ENCODE measurements at places on chromosomes 11 and 22.

DNA sequence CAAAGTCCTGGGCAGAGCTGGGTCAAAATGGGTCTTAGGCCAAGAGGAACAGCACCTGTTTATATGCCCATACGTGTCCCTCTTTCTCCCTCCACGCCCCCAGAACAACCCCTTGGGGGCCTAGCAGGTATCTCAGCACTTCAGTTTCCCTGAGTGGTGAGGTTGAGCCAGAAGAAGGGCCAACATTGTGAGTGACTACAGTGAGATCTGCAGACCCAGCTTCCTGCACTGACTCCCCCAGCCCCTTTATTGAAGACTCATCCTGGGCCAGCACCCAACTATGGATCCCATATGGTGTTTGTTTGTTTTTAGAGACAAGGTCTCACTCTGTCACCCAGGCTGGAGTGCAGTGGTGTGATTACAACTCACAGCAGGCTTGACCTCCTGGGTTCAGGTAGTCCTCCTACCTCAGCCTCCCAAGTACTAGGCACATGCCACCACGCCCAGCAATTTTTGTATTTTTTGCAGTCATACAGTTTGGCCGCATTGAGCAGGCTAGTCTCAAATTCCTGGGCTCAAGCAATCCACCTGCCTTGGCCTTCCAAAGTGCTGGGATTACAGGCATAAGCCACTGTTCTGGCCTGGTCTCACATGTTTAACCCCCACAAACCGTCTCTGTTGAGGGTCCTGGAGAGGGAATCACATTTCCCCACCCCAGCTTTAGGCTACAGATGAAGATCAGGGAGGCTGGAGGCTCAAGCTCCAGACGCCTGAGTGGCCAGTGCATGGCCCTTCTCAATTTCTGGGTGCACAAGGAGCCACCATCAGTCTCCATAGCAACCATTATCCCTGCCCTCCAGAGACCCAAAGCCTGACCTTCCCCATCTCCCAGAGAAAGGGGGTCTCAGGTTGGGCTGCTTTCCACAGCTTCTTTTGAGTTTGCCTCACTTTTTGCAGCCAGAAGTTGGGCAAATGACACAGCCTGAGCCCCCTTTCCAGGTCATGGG is 1.7 kb upstream of the LARGE2 start:
- no peak for DNase-seq

DNA sequence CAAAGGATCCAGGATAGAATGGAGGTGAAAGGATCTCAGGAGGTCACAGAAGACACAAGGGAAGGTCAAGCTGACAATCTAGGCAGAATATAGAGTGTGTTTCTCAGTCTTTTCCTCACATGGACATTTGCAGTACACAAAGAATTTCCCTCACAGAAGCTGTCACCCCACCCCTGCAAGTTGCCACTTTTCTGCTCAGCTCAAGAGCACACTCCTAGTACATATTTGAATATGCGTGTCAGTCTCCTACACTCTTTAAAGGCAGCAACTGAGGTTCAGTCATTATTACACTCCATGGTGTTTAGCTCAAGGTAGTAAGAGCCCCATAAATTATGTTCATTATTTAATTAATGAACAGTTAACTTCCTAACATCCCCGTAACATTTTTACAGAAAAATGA is 59.1 kb downstream of the ETS1 start:
- DNase-seq = no peak

DNA sequence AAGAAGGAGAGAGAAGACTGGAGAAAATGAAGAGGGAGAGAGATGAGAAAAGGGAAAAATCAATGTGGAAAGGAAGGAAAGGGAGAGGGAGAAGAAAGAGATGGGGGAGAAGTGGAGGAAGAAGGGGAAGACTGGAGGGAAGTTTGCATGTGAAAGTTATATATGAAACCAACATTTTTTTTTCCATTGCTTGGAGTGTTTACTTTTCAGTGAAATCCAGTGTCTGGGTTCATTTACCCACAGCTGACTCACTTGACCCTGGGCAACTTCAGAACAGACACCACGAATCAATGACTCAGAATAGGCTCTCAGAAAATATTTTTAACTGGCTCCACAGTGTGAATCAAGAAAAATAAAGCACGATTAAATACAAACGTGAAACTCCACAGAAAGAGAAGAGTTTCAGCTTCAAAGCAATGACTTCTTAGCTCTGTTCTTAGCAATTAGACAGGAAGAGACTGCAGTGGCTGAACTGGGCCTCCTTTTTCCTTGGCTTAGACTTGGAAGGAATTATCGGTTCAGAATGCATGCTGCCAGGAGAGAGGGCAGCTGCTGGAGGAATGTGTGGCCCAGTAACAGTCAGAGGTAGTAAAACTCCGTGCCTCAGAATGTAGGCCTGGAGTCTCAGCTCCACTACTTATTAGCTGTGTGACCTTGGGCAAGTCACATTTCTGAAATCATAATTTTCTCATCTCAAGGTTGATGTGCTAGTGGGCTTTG is 237.5 kb downstream of the MIAT start:
- DNase-seq = no peak

DNA sequence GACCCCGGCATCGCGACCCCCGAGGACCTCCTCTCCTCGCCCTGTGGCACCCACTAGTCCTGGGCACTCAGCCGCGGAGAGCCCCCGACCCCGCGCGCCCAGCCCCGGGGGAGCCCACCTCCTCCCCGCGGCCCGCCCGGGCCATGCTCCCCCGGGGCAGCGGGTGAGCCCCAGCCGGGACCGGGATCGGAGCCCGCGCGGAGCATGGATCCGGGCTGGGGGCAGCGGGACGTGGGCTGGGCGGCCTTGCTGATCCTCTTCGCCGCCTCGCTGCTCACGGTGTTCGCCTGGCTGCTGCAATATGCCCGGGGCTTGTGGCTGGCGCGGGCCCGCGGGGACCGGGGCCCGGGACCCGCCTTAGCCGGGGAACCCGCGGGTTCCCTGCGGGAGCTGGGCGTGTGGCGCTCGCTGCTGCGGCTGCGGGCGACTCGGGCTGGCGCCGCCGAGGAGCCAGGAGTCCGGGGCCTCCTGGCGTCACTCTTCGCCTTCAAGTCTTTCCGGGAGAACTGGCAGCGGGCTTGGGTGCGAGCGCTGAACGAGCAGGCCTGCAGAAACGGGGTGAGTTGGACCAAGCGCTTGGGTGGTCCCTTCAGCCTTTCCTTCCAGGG is 498 bp downstream of the C2CD2L start:
- no peak for DNase-seq

GRCh38 chr11:12329797-12330196 is 47.6 kb upstream of the PARVA start:
- DNase-seq = no peak

GRCh38 chr11:46393759-46394158 is 2.2 kb upstream of the CHRM4 start:
- no peak for DNase-seq

GRCh38 chr11:9765320-9766101 is 101.6 kb downstream of the SWAP70 start:
- no peak for DNase-seq

DNA sequence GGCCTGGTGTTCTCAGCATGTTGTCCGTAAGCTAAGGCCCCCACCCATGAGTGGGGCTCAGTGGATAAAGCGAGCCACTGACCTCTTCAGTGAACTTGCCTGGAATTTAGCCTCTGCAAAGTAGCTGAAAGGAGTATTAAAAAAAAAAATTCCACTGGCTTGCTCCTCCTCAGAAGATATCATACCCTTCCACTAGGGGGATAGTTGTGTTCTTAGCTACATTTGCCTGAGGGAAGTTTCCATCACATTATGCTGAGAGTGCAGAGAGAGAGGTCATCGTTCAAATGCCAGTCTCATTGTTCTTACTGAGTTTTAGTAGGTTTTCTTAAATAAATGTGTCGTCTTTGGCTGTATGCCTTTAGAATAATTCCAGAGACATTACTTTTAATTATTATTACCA is 879.7 kb downstream of the JRKL start:
- no peak for DNase-seq

- no peak for DNase-seq
Measured at GRCh38 chr11:73306069-73306841, 1.8 kb upstream of the ARHGEF17 start.

GRCh38 chr11:47987310-47987709 is 7.0 kb downstream of the PTPRJ start:
- DNase-seq = no peak

DNA sequence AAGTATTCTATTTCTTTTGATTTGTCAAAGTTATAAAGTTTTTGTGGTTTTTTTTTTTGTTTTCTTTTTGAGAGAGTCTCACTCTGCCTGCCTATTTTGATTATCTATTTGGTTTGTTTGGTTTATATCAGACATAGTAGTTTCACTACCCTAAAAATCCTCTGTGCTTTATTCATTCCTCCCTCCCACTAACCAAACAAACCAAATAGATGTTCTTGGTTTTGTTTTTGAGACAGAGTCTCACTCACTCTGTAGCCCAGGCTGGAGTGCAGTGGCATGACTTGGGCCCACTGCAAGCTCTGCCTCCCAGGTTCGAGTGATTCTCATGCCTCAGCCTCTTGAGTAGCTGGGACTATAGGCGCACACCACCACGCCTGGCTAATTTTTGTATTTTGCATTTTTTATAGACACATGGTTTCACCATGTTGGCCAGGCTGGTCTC is 67.9 kb downstream of the ENTHD1 start:
- no peak for DNase-seq

DNA sequence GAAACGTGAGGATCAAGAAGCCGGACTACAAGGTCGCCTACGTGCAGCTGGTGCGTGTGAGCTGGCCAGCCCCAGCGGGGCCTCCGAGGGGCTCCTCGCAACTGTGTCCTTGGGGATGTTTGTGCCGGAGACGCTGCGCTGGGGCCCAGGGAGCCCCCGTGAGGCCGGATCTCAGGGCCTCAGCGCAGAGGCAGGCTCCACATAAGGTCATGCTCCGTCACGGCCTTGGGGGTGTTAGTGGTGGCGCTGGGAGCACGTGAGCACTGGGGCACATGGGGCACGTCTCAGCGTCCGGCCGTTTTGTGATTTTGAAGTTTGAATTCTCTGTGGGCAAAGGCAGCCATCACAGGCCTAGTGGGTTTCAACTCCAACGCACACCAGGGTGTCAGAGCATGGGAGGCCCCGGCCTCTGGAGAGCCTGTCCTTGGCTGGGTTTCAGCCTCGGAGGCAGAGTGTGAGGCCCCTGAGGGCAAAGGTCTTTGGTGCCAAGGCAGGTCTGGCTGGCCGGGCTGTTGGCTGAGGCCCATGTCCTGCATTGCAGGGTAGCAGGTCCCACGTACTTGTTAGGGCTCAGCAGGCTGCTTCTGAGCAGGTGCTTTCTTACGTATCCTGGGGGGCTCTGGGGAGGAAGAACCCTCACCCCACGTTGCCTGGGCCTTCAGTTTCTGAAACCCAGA is 5.8 kb downstream of the MRPL23 start:
- no peak for DNase-seq

- DNase-seq = no peak
Measured at GRCh38 chr11:114060392-114061047, 1.0 kb downstream of the ZBTB16 start.

- DNase-seq = no peak
Measured at GRCh38 chr22:32416556-32417085, 4.6 kb upstream of the RTCB start.

- no peak for DNase-seq
Measured at GRCh38 chr22:42910221-42910942, 53.3 kb upstream of the ARFGAP3 start.

DNA sequence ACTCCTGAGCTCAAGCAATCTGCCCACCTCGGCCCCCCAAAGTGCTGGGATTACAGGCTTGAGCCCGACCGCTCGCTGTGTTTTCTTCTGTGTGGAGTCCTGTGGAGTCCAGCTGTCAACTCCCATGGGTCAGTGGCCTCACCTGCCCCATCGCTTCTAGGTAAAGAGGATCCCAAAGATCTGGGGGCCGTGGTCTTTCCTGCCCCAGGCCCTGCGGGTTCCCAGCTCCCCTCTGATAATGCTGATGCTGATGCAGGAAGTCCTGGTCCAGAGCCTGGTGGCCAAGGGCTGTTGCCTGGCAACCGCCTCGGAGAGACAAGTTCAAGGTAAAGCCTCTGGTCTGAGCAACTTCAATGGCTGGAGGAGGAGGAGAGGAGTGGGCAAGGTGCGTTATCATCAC is 9.6 kb downstream of the SSTR3 start:
- DNase-seq = no peak

DNA sequence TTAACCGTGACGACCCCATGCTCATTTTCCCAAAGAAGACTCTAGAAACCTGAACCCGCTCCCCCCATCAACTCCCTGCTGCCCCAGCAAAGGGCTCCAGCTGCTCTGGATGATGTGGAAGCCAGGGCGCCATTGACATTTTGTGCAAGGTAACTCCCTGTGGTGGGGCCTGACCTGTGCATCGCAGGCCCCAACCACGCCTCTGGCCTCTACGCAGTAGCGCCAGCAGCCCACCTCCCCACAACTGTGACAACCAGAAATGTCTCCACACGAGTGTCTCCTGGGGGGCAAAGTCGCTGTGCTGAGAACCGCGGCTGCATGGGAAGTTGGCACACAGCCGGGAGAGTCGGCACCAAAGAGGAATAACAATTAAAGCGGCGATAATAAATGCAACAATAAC is 86.9 kb upstream of the PRR5 start:
- DNase-seq = no peak

DNA sequence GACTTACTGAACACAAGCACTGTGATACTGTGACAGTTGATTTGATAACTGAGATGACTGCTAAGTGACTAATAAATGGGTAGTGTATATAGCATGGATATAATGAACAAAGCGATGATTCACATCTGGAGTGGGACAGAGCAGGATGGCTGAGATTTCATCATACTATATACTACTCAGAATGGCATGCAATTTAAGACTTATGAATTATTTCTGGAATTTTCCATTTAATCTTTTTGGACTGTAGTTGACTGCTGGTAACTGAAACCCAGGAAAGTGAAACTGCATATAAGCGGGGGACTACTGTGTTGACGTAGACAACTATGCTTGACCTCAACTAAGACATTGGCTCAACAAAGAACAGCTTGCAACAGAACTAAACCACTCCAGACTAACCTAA is 20.0 kb upstream of the NUCB2 start:
- DNase-seq = no peak

DNA sequence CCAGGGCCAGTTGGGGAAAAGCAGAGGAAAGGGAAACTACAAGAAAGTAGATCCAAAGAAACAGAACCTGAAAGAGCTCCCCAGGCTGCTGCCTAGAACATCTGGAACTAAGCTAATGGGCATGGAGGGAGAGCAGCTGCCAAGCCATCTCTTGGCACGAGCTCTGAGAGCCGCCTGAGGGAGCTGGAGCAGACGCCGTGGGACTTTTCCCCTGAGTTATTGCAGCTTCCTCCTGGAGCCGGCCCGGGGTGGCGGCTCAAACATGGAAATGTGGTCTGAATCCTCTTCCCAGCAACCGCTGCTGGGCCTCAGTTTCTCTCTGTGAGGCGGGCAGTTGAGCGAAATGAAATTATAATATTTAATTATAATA is 41.8 kb downstream of the LIF start:
- DNase-seq = no peak
